ENCODE measurements at places on chromosomes 1 and 21. TPM values are rescaled to one million over a fixed set of nuclear protein-coding genes. Genes with fewer than 3 reads are reported as not detected.
A peak's percentile ranks its signal among the peaks of the same experiment; 100 is the strongest.

GNAT2 gene
- 0.36 TPM for total RNA-seq

CA6 gene
- not detected for total RNA-seq

TMEM79 gene
- total RNA-seq: 0.54 TPM

USH2A gene
- under 0.01 TPM for total RNA-seq

HSF2BP gene
- 0.90 TPM for total RNA-seq

HUNK gene
- 1.1 TPM for total RNA-seq

GABRD gene
- total RNA-seq: not detected

RGSL1 gene
- not detected for total RNA-seq

LCE3E gene
- not detected for total RNA-seq

UBXN10 gene
- total RNA-seq: not detected

DNA sequence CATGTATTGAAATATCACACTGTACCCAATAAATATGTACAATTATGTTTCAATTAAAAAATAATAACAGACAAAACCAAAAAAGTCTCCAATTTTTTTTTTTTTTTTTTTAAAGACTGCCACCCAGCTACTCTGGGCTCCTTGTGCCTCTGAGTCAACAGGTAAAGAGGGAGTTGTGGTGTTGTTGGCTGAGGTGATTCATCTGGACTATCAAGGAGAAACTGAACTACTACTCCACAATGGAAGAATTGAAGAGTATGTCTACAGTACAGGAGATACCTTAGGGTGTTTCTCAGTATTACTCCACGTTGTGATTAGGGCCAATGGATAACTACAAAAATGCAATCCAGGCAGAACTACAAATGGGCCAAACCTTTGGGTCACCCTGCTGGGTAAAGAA lies 67.9 kb downstream of the SCMH1 start:
- no peak for DNase-seq
- H3K27me3 ChIP-seq: no peaks in the 10 kb centered on the region
- H3K36me3 ChIP-seq: peaks cover 2% of the 10 kb centered on the region
- H3K4me3 ChIP-seq: no peak overlapping the region
- H3K4me1 ChIP-seq: no peaks in the 10 kb centered on the region

DNA sequence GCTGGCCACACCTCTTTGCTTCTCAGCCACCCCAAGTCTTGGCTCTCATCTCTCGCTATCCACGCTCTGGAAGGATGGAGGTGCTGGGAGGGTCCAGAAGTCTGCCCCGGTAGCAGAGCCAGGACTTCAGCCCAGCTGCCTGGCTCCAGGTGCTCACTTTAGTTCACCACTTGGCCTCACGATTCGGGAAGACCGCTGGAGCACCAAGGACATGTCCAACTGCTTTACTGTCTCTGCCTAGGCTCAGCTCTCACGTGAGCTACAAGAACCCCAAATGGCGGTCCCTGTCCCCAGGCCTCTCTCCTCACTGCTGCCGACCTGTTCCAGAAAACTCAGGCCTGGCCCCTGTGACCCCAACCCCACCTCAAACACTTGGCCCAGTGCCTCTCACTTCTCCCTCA lies 3.4 kb downstream of the TRIM11 start:
- H3K4me1 ChIP-seq: peaks cover 14% of the 10 kb centered on the region
- H3K27ac ChIP-seq: no peak overlapping the region
- H3K36me3 ChIP-seq: peaks cover 32% of the 10 kb centered on the region

DNA sequence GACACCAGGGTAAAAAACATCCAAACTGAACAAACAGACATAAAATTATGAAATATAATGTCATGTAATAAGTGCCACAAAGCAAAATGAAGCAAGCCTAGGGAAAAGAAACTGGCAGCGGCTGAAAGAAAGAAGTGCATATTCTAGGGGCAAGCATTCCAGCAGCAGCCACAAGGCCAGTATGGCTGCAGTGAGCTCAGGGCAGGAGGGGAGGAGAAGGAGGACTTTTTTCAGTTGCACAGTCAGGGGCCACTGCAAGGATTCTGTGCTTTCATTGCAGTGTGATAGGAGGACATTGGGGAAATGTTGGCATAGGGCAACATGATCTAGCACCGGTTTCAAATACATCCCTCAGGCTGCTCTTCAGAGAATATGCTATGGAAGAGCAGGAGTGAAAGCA lies 263.8 kb downstream of the NEGR1 start:
- no peaks in the 10 kb centered on the region for H3K36me3 ChIP-seq
- no peak for DNase-seq
- no peak overlapping the region for H3K4me3 ChIP-seq
- no peak overlapping the region for H3K27ac ChIP-seq
- H3K4me1 ChIP-seq: no peaks in the 10 kb centered on the region

DNA sequence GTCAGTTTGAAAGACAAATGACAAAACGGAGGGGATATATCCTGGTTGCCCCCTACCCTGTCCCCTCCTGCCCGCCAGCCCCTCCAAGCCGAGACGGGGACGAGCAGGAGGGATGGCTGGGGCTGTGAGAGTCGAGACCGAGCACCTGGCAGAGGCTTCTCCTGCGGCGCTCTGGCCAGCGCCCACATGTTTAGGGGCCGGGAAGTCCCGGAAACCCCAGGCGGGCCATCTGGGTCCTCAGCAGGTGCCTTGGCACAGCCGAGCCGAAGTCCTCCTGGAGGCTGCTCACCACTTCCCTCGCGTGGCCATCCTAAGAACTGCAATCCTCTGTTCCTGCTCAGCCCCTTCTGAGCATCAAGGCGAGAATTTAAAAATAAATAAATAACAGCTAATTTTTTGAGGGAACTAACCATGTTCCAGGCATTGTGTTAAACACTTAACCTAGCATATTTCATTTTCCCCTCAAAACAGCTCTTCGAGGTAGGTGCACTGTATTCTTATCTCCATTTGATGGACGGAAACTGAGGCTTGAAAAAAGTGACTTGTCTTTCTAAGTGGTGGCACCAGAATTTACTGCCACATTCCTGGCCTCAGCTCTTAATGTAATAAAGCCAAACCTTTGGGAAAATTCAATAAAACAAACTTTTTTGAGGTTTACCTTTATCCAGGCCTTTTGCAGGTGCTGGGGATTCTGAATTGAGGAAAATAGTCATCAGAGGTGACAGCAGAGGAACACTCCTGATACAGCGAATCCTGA lies 3.5 kb upstream of the RIMS3 start:
- no peak overlapping the region for H3K27ac ChIP-seq
- H3K4me1 ChIP-seq: 0 out of 2 replicates have a peak, but pooled peaks cover 2% of the 10 kb centered on the region
- peak; percentile 57 for DNase-seq
- no peak overlapping the region for H3K4me3 ChIP-seq

GRCh38 chr1:115771847-115772457 lies 3.4 kb upstream of the CASQ2 start:
- no peaks in the 10 kb centered on the region for H3K36me3 ChIP-seq

- peaks cover 64% of the 10 kb centered on the region for H3K36me3 ChIP-seq
- H3K27ac ChIP-seq: no peak overlapping the region
- no peaks in the 10 kb centered on the region for H3K4me1 ChIP-seq
- H3K27me3 ChIP-seq: no peaks in the 10 kb centered on the region
- DNase-seq: no peak
These were observed 40.9 kb downstream of the VPS26C start for GRCh38 chr21:37226041-37226920.

- DNase-seq: no peak
- no peaks in the 10 kb centered on the region for H3K4me1 ChIP-seq
- H3K4me3 ChIP-seq: no peak overlapping the region
These were observed 75.3 kb downstream of the S1PR1 start for GRCh38 chr1:101312147-101312546.

DNA sequence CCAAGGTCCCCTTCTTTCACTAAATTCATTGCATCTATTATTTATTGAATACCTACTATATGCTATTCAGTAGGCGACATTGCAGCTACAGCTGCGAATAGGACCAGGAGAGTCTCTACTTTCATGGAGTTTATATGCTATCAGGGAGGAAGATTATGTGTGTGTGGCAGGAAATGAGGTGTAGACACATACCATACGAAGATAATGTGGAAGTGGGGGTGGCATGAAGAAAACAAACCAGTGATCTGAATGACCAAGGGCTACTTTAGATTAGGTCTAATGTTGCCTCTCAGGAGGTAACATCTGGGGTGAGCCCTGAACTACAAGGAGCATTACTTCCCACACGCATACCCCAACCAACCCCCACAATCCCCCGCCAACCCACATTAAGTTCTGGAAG lies 1.0 kb upstream of the PPIH start:
- no peak for DNase-seq
- no peak overlapping the region for H3K27ac ChIP-seq
- H3K4me1 ChIP-seq: no peaks in the 10 kb centered on the region

DNA sequence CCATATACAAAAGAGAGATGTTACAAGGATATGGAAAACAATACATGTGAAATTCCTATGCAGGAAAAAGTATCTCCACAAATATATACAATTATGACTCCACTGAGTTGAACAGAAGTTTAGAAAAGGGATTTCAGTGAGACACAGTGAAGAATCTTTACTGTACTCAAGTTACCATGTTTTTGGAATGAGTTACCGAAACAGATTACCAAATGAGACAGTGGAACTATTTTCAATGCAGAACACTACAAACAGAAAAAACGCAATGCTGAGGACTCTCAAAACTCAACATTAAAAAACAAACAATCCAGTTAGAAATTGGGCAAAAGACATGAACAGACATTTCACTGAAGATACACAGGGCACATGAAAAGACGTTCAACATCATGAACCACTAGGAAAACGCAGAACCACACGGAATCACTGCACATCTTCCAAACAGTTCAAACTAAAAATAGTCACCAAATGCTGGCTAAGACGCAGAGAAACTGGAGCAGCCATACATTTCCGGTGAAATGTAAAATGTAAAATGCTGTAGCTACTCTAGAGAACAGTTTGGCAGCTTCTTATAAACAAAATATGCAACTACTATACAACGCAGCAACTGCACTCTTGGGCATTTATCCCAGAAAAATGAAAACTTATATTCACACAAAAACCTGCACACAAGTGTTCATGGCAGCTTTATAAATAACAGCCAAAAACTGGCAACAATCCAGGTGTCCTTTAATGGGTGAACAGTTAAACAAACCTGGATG lies 118.7 kb downstream of the UBR4 start:
- no peaks in the 10 kb centered on the region for H3K27me3 ChIP-seq
- peaks cover 33% of the 10 kb centered on the region for H3K4me1 ChIP-seq
- H3K36me3 ChIP-seq: peaks cover 76% of the 10 kb centered on the region
- DNase-seq: peak; percentile 83
- H3K4me3 ChIP-seq: no peak overlapping the region

DNA sequence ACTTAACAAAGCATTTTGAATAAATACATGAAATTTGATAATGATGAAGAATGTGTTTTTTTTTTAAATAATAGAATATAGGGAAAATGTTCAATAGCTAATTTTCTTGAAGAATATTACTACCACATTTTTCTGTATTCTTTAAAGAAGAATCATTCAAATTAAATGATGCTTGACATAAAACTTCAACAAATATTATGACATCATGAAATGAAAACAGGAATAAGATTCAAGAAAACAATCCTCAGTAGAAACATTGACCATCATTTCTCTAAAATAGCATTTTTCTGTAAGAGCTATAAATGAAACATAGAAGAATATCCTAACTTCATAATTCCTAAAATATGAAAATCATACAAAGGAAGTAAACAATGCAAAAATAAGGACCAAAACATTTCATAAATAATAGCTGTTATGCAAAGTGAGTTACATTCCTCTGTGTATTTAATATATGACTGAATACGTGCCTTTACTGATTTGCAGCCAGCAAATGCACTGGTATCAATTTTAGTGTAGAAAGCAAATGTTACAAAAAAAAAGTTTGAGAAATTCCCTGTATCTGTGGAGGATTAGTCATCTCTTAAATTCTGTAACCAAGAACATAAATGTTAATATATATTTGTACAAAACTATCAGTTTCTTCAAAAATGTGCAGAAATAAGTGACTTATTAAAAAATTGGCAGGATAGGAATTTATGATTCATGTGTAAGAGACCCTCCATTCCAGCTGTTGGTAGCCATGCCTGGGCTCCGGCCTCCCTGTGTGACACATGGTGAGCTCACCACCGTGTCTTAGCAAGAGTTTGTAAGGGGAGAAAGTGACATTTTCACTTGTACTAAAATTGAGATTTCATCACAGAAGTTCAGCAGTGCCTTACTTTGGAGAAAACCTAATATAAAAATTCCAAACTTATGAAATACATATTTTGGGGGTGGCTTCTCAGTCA lies 15.0 kb upstream of the PTPN14 start:
- H3K27ac ChIP-seq: no peak overlapping the region
- no peaks in the 10 kb centered on the region for H3K27me3 ChIP-seq
- H3K36me3 ChIP-seq: no peaks in the 10 kb centered on the region
- peak; percentile 94 for DNase-seq

- H3K27ac ChIP-seq: peak overlapping the region; percentile 33
- DNase-seq: peak; percentile 58
- H3K36me3 ChIP-seq: peaks cover 9% of the 10 kb centered on the region
- no peaks in the 10 kb centered on the region for H3K27me3 ChIP-seq
- peak overlapping the region; percentile 84 for H3K4me3 ChIP-seq
These were observed 470 bp upstream of the MTMR11 start for GRCh38 chr1:149936992-149937705.

DNA sequence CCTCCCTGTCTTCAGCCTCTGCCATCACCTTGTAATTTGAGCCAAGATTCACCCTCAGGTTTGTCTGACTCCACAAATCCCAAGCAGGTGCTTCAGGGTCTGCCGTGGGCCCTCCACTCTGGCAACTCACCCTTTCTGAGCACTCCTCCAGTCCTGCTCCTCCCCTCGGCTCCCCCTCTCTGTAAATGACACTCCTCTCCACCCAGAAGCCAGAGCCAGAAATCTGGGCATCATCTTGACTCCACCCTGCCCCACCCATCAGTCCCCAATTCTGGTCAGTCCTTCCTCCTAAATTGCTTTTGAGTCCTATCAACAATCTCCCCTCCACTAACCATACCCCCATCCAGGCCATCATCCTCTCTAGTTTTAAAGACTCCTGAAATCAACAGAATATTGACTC lies 40.5 kb downstream of the RCSD1 start:
- no peak overlapping the region for H3K4me3 ChIP-seq
- no peaks in the 10 kb centered on the region for H3K4me1 ChIP-seq

GRCh38 chr1:78054559-78054958 lies 8.8 kb downstream of the GIPC2 start:
- no peak overlapping the region for H3K27ac ChIP-seq
- no peaks in the 10 kb centered on the region for H3K4me1 ChIP-seq
- H3K36me3 ChIP-seq: no peaks in the 10 kb centered on the region

- H3K4me1 ChIP-seq: no peaks in the 10 kb centered on the region
- H3K4me3 ChIP-seq: no peak overlapping the region
- no peak overlapping the region for H3K27ac ChIP-seq
- H3K36me3 ChIP-seq: no peaks in the 10 kb centered on the region
- peaks cover 4% of the 10 kb centered on the region for H3K27me3 ChIP-seq
- peak; percentile 12 for DNase-seq
These were observed 2.9 kb upstream of the CAMK1G start for GRCh38 chr1:209580577-209580976.

- H3K4me1 ChIP-seq: peaks cover 14% of the 10 kb centered on the region
- no peak overlapping the region for H3K27ac ChIP-seq
- DNase-seq: peak; percentile 57
- no peak overlapping the region for H3K4me3 ChIP-seq
- H3K36me3 ChIP-seq: no peaks in the 10 kb centered on the region
These were observed 29.5 kb downstream of the C2CD2 start for GRCh38 chr21:41924368-41924754.

All from IMR-90 (cell line).